ENCODE measurements at places on chromosomes 12 and 14.

DNA sequence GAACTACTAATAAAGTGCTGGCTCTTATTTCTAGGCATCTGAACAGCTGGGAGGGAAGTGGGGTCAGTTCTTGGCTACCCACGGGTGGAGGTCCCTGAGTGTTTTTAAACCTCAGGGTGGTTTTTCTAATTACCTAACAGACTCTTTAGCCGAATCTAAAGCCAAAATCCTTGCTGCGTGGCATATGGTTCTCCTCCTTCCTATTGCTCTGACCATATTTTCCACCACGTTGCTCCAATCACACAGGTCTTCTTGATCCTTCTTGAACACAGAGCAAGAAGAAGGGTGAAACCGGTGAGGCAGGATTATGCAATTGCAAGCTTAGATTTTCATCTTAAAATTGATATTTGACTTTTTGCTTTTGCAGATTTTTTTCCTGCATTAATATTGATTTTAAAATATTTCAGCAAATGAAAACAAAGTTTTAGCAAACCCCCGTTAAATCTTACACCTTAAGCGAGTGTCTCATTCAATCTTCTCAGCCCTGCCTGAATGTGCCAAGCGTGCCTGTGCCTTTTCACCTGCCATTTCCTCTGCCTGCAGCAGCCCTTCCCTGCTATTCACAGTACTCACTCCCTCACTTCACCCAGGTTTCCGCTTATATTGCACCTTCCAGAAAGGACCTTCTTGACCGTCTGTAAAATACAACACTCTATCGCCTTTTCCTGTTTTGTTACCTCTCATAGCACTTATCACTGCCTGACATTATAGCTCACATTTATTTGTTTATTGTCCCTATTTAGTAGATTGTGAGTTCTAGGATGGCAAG, 506.0 kb downstream of the DIO2 start:
- no peak for DNase-seq

GRCh38 chr14:22792158-22792557, 23.1 kb downstream of the SLC7A7 start:
- no peak for DNase-seq

DNA sequence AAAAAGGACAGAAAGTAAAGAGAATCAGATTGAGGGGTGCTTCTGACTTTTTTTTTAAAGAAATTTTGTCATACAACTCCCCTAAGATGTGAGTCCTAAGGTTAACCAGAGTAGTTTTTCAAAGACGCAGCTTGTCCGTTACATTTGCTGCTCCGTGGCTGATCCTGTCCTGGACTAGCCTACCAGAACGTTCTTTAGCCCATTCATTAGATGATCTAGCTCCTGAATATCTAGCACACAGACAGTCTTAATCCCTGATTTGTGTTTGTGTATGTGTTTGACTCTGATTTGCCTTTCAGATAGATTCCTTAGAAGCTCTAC, 60.3 kb downstream of the SAMD4A start:
- no peak for DNase-seq

GRCh38 chr12:3361146-3361545, 129.9 kb upstream of the PRMT8 start:
- DNase-seq: no peak

GRCh38 chr12:99029511-99030271, 384.6 kb downstream of the APAF1 start:
- no peak for DNase-seq

DNA sequence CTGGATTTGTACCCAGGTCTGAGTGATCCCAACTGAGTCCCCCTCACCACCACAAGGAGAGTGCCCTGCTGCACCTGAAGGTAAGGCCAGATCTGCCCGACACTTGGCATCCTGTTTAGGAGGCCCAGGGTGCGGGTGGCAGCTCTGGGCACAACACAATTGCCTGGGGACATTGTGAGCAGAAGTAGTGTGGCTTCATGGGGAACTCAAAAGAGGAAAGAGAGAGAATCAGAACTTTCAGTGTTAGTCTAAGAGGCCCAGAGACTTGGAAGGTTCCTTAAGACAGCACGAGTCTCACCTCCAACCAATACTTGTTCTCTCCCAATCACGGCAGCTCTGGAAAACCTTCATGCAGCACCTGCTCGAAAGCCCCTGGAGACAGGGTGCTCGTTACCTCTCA, 6.6 kb upstream of the SLC8B1 start:
- no peak for DNase-seq

GRCh38 chr14:96847451-96847850, 50.3 kb downstream of the VRK1 start:
- no peak for DNase-seq

GRCh38 chr14:104602933-104603325, 1.6 kb downstream of the TMEM179 start:
- no peak for DNase-seq

- DNase-seq: no peak
Observed at GRCh38 chr12:18239526-18239925, 21.8 kb upstream of the PIK3C2G start.

DNA sequence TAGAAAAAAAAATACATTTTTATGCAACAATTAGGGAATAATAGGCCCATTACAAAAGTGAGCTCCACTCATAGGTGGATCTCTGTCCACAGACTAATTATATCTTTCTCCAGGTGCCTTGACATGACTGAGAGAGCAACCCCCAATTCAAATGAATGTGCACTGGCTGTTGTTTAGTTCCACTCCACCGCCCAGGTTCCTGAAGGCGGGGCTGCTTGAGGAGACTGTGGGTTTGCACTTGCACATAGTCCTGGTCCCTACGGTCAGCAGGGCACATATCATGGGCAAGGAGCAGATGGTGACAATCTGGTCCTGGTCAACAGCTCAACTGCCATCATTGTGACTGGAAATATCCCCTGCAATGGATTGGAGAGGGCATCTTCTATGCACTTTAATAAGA, 195.6 kb upstream of the PWP1 start:
- DNase-seq: no peak

- DNase-seq: no peak
Observed at GRCh38 chr12:14239935-14240872, 125.3 kb upstream of the ATF7IP start.

GRCh38 chr12:4323396-4323795, 2.4 kb downstream of the TIGAR start:
- DNase-seq: no peak

DNA sequence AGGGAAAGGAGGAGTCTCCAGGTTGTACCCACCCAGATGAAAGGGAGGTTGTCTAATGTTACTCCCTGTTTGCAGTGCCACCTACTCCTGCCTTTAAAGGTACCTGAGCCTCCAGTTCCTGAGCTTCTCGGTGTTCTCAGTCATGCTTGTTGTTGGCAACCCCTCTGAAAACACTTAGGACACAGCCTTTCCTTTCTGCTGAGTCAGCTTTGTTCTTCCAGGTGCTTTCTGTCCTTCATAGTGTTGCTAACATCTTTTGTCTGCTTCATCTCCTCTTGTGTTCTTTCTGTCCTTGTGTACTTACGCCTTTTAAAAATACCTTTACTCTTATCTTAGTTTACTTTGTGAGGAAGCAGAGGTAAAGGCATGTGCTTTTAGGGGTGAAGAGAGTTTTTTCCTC, 97.0 kb upstream of the NEDD1 start:
- no peak for DNase-seq

DNA sequence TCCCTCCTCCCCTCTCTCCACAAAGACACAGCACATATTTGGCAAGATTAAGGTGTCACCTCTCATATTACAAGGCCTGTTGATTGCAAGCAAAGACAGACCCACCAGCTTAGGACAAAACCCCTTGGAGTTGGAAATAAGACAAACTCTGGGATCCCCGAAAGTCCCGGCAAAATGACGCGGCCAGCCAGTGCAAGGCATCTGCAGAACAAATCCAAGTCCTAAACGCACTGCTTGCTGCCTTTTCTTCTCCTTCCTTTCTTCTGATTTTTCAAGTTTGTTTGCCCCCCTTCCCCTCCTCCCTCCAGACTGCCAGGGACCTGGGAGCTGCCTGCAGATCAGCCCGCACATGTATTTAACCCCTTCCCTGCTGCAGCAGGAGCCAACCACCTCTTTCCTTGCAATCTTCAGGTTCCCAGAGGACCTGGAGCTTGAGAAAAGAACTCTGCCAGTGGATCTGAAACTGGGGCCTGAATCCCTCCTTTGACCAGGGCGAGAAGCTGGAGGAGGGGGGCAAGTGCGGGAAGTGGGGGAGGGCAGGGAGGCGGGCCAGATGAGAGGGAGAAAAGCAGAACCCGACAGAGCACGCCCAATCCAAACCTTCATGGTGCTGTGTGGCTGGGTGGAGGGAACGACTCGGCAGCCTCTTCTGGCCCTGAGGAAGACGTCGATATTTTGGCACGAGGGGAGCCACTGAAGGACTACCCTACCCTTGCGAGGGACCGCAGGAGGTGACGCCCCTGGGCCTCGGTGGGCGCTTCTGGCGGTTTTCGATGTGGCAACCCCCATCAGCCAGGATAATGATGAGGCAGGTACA, 2.0 kb upstream of the NTF3 start:
- no peak for DNase-seq

GRCh38 chr12:3803865-3804472, 51.1 kb upstream of the CRACR2A start:
- peak; percentile 3 for DNase-seq

- DNase-seq: no peak
Observed at GRCh38 chr12:87807086-87807485, 222.1 kb downstream of the C12orf50 start.

- DNase-seq: no peak
Observed at GRCh38 chr14:68535404-68536017, 257.4 kb downstream of the ZFP36L1 start.

- DNase-seq: no peak
Observed at GRCh38 chr12:3672113-3672509, 80.8 kb downstream of the CRACR2A start.

GRCh38 chr14:82345184-82345583, 811.5 kb upstream of the SEL1L start:
- DNase-seq: no peak

DNA sequence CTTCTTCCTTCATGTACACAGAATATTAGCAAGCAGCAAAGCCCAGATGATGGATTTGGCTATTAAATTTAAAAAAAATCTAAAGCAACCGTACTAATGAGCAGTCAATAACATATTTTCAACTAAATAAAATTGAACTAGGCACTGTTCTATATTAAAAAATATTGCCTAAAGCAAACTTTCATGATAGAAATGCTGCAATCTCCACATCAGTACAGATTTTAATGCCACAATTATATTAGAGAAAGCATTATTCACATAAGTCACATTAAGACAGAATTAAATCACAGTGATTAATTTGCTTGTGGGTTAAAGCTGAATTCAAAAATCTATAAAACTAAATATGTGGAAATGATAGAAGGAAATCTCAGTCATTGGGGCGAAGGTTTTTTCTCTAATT, 200.7 kb downstream of the KCNH5 start:
- no peak for DNase-seq

DNA sequence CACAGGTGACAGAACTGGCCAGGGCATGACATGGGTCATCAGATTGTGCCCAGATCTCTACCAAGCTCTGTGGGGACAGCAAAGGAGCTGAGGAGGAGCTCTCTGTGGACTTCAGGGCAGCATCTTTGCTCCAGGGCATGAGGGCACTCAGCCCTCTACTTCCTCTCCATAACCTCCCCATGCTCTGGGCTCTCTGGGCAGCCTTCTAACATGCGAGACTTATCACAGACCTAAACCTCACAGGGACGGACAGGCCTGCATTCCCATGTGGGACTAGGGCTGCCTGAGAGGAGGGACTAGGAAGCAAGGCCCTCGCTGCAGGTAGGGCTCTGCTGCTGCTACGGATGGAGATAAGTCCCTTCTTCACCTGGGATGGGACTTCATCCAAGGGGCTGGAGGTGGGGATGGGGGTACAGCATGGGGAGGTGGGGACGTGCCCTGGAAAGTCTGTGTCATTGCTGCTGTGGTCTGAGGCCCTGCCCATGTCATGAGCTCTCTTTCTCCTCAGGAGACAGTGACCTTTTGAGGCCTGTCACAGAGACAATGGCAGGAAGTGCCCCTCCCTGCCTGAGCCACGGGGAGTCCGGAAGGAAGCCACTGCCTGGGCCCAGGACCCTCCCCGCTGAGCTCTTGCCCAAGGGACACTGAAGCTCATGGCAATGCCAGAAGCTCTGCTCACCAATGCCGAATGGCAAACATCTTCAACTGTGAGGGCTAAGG, 44.1 kb downstream of the PITPNM2 start:
- no peak for DNase-seq

GRCh38 chr12:69008520-69008919, 75.5 kb upstream of the CPM start:
- no peak for DNase-seq

- no peak for DNase-seq
Observed at GRCh38 chr12:131990066-131990979, 40.6 kb downstream of the EP400 start.

DNA sequence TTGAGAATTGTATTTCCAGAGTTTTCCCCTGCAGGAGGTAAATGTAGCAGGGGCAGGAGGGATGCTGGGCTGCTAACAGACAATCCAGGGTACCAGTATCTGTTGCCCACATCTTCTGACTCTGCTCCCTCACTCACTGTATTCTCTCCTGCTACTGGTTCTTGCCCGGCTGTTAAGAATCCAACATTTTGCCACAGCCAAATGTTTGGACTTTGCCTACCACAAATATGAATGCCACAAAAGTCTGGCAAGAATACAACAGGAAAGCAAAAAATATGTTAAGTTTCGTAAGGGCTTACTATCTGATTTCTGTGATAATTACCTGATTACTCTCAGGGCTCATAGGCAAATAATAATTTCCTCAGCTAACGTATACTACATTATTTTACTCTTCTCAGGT, 160.0 kb downstream of the BCAT1 start:
- DNase-seq: no peak

DNA sequence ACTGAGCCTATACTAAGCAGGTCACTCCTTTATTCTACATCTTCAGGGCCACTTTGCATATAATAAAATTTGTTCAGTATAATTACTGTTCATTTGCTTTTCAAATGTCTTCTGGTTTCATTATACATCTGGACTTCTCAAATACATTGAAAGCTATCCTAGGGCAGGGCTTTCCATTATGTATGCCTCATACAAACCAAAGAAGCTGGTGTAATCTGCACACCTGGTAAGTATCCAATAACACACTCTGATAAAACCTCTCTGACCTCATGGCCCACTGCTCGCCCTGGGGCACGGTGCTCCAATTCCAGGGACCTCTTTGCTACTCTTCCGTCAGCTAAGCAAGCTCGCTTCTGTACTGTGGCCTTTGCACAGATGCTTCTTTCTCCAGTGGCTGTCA, 21.9 kb upstream of the ISM2 start:
- DNase-seq: no peak

- no peak for DNase-seq
Observed at GRCh38 chr12:124632519-124632984, 65.1 kb upstream of the NCOR2 start.

- DNase-seq: no peak
Observed at GRCh38 chr12:1289371-1290155, 298.5 kb downstream of the ERC1 start.

Data from anterior cingulate cortex (tissue), 58 donors.